Fibroblast of skin of abdomen (primary cell): ENCODE measurements at places on chromosomes 7 and 10.
A peak's percentile ranks its signal among the peaks of the same experiment; 100 is the strongest.

DNA sequence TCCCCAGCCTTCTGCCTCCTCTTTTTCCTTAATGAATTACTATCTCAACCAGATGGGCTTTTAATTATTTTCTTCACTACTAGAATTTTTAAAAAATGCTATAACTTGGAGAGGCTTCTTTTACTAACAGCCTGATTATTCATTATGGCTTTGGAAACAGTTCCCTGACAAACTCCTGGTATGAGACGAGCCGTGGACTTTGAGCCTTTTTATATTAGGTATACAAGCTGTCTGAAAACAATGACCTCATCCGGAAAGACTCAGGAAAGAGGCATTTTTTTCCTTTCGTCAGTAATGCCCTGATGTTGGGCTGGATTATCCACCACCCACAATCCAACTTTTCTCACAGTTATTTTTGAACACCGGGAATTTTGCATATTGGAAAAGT, 26.7 kb upstream of the ABLIM1 start:
- DNase-seq = peak; percentile 77

DNA sequence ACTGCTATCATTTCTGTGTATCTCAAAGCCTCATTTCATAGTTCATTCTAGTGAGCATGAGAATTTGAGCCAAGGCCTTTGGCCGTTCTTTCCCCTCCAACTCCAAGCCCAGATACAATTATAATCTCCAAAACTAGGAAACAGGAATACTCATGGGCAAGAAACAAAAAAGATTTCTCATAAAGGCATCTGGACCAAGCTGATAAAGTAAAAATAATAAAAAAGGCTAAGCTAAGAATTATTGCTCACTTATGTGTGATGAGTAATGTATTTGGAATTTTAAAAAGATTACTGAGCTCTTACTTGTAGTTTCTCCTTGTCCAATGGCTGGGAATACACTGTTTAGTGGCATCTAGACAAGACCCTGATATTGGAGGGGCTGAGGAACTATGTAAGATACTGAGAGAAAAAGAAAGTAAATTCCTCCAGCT, 196.4 kb upstream of the POM121L12 start:
- peak; percentile 33 for DNase-seq

- DNase-seq = no peak
Observed at GRCh38 chr10:100158044-100158805, 27.6 kb downstream of the ERLIN1 start.

- DNase-seq = peak; percentile 83
Observed at GRCh38 chr7:94087664-94088352, 83.7 kb upstream of the BET1 start.

- no peak for DNase-seq
Observed at GRCh38 chr7:17297243-17297642, 1.2 kb upstream of the AHR start.

- DNase-seq = no peak
Observed at GRCh38 chr7:151411551-151411950, 1.7 kb upstream of the WDR86 start.

GRCh38 chr7:98354511-98355249, 46.2 kb downstream of the BAIAP2L1 start:
- DNase-seq = peak; percentile 84

DNA sequence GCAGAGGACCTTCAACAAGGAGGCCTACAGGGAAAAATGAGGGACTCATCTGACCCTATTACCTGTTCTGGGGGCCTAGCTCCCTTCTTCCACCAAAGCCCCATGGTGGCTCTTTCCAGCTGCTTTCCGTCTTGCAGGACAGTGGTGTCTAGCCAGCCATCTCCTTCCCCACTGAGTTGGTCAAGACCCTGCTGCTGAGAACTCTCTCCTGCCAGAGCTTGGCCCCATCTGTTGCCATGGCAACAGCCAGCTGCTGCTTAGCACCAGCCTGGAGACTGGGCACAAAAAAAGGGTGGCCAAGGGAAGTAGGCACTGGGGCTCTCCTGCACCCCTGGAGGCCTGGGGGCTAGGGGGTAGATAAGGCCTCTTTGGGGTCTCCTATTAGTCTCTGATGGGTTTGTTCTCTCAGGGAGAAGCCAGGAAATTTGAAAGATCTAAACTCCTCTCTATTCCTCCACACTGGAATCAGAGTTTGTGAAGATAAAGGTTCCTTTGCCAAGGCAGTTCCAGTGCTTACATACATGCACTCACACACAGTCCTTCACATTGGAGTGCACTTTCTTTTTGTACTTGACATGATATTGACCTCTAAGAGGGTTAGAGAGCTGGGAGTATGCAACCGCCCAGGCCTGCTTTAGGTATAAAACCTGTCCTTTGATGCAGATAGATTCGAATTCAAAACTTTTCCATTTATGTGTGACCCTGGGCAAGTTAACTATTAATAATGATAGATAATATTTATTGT, 15.8 kb downstream of the TSPAN33 start:
- DNase-seq = no peak

DNA sequence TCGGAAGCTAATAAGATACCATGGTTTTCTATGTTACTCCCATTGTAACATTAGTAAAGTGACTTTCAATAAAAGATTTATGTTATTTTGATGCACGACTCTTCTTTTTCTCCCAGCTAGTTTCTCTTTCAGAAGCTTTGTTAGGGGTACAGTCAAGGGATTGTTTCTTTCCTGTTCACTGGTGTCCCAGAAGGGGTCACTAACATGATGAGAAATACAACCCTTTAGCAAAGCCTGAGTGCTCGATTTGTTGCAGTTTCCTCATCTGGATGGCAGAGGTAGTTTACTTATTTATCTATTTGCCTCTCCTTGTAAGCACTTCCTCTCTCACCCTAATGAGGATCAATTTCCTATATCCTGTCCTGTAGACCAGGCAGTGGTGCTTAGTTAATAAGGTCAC, 17.0 kb downstream of the SRI start:
- DNase-seq = no peak

GRCh38 chr10:89431977-89432376, 17.6 kb downstream of the IFIT5 start:
- peak; percentile 72 for DNase-seq

DNA sequence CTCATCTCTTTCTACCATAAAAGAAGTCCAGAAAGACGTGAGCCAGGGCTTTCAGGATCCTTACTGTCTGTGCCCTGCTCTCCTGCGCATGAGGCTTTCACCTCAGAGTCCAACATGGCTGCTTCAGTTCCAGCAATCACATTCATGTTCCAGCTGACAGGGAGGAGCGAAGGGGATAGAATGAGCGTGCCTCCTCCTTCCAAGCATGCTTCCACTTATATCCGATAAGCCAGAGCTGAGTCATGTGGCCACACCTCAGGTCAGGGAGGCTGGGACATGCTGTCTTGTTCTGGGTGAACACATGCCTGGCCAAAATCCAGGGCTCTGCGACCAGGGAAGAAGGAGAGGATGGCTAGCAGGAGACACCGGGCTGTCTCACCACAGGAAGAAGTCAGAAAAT, 248.2 kb downstream of the SKAP2 start:
- DNase-seq = no peak

- no peak for DNase-seq
Observed at GRCh38 chr7:134721171-134721570, 58.3 kb upstream of the CALD1 start.

- no peak for DNase-seq
Observed at GRCh38 chr7:1630700-1631336, 39.3 kb upstream of the ELFN1 start.

DNA sequence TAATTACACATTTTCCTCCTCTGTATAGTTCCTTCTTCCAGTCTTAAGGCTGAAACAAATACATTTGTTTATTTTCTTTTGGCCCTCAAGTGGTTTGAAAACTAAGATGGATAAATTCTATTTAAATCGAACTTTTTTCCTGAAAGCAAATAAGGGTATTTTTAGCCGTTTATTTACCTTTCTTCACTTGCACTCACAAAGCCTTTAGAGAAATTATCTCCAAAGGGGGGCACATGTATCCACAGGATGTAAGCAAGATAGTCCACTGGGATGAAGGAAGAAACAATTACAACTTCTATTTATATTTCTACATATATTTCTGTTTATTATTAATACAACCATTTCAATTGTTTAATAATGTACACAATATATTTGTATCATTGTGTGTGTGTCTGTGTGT, 10.2 kb downstream of the CPA4 start:
- no peak for DNase-seq

- peak; percentile 77 for DNase-seq
Observed at GRCh38 chr7:157412021-157412443, 75.2 kb downstream of the DNAJB6 start.

DNA sequence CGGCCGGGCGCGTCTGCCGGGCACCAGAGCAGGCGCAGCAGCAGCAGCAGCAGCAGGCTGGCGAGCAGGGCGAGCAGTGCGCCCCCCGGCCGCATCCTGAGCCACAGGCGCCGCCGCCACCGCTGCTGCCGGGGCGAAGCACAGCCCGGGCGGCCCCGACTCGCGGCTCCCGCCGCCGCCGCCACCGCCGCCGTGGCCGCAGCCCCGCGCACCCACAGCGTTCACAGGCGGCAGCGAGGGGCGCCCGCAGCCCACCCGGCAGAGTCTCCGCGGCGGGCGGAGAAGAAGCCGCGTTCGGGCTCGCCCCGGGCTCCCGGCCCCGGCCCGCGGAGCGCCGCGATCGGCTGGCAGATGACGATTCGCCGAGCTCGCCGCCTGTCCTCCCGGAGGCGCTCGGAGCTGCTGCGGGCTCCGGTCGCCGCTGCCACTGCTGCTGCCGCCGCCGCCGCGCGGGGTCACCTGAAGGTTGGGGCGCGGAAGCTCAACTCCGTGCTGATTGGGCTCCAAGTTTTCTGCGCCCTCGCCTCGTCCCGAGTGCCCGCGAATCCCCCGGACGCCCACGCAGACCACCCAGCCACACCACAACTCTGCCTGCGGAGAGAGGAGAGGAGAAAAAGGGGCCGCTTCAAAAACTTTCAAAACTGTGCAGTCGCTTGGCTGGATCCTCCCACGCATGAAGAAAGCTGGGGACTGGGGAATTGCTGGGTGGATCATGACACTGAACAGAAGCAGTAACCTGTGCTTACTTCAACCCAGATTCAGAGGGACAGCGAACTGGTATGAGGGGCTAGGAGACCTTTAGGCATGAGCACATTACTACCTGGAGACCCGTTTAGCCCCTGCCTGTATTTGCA, at the start of gene ST8SIA6:
TSS of gene ST8SIA6 (minus strand) at position 435 of the 854 bp plus-strand sequence. CDS start at position 95, 340 bp downstream.
- peak; percentile 48 for DNase-seq

DNA sequence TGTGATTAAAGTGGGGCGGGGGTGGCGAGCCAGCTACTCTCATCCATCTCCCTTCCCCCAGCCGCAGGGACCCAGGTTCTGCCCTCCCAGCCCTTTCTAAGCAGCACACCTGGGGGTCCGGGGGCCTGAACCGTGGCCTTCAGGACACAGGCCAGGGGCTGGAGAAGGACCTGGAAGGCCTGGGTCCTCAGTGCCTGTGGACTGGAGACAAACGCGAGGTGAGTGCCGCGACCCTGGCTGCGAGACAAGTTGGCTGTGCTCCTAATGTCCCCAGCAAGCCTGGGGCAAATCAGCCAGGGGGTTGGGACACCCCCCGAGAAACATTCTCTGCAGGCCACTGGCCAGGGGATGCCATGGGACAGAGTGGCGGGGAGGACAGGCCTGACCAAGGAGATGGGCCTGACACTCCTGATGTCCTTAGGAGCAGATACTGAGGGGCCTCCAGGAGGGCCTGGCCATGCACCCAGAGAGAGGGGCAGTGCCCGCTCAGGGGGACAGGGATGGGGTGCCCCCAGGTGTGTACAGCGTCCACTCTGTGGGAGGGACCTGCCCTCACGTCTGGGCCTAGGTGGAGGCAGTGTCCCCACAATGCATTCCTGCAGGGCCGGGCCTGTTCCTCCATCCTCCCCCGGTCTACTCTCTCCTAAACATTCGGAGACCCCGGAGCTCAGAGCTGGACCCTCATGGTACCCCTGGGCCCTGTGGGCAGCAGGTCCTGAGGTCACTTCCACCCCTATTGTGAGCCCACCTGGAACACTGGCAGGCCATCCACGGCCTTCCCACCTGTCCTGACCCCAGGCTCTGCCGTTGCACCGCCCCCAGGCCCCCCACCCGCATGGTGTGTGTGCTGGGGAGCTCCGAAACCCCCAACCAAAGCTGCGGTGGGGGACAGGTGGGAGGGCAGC, 13.1 kb downstream of the BRAT1 start:
- DNase-seq = no peak

- DNase-seq = peak; percentile 21
Observed at GRCh38 chr7:132519936-132520335, 56.3 kb downstream of the PLXNA4 start.

GRCh38 chr10:124739986-124740368, 4.2 kb downstream of the FAM53B start:
- DNase-seq = no peak

GRCh38 chr10:116014871-116015582, 258.0 kb downstream of the GFRA1 start:
- peak; percentile 12 for DNase-seq

DNA sequence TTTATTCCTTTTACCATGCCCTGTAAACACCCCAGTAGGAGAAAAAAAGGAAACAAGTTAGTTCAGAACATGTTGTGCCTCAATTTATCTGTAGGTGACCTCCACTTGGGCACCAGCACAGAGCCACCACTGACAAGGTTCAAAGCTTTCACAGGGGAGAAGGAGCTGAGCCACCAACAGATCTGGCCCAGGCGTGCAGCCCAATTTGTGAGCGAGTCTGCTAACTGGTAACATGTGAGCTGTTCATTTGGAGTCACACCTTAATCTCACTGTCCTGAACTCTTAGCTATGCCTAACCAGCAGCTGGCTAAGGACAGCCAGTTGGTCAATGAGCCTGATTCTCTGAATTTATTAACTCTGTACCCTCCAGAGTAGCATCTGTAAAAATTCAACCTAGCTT, 78.4 kb upstream of the CAMK2B start:
- no peak for DNase-seq

DNA sequence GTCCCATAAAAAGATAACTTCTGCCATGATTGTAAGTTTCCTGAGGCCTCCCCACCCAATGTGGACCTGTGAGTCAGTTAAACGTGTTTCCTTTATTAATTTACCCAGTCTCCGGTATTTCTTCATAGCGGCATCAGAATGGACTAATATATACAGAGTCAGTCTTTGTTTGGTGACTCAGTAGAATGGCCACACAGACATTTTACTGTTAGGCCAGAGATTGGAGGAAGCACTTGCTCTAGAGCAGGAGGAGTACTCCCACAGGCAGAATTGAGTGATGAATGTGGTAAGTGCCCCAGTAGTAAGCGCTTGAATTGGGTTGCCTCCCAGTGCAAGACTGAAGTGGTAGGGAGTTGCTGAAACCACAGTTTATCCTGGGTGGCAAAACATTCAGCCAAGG, 149.5 kb upstream of the SMIM30 start:
- DNase-seq = no peak

DNA sequence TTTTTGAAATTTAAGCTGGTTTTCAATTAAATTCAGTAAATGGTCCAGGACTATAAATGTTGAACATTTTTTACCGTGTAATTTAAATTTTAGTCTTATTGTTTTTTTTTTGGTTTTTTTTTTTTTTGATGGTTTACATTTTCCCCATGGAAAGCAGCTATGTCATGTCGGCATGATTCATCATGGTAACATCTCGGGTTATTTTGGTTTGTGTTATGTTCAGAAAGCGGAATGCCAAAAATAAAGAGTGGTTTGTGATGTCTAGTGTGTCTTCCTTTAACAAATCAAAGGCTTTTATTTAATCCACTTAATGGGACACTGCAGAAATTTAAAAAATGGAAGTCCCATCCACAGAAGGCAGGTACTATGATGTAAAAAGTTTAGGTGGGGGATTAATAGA, 58.5 kb downstream of the TRUB1 start:
- DNase-seq = peak; percentile 55

GRCh38 chr7:84809877-84810276, 377.0 kb downstream of the SEMA3D start:
- no peak for DNase-seq

- no peak for DNase-seq
Observed at GRCh38 chr7:106048706-106049020, 63.4 kb downstream of the SYPL1 start.

GRCh38 chr10:46002916-46003693, 27.3 kb downstream of the NCOA4 start:
- no peak for DNase-seq
